Sciatic nerve (tissue), 2 donors: ENCODE measurements at places on chromosomes 5 and 9.

GRCh38 chr5:41507501-41507900 is 2.9 kb downstream of the PLCXD3 start:
- DNase-seq, result no peak

DNA sequence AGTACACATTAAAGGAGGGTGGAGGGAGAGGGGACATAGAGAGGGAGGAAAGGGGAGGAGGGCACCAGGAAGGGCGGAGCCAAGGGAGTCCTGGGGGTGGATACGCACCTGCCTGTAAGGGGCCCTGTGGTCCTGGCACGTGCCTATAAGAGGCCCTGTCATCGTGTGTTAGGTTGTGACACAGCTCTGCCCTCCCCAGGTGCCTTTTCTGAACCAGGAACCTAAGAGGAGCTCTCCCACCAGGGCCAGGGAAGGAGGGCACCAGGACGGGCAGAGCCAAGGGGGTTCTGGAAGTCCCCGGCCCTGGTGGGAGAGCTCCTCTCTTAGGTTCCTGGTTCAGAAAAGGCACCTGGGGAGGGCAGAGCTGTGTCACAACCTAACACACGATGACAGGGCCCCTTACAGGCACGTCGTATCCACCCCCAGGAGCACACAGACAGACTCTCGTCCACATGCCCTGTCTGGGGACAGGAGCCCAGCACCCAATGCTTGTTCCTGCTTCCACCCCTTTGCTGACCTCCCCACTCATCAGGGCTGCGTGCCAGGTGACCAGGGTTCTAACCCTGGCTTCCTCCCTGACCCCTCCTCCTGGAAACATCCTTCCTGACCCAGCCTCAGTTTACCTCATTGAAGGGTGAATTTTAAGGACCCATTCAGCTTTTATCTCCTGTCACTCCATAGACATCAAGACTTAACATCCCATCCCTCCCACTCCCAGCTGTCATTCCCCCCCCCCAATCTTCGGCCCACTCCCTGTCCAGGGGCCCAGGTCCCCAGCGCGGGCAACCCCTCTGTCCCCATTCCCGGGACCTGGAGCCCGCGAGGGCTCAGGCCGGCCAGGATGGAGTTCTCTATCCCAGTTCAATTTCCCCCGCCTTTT is 12.9 kb upstream of the OLFM1 start:
- peak; percentile 54 for DNase-seq

DNA sequence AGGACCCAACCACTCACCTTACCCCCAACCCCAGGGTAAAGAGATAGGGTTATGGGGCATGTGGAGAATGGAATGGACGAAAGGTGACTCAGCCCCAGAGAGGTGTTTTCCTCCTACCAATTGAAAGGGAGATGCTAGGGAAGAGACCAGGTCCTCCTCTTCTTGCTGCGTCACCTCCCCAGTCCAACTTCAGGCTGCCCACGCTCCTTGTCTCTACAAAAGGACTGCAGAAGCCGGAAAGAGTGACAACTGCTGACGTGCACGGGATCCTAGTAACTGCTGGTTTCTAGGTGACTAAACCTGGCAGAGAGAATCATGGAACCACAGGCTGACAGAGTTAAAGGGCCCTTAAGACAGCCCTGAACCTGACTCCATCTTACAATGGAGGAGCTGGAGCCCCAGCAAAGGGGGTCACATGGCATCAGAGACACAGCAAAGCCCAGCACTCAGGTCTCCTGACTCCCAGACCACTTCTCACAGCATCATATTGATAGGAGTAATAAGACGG is 2.2 kb downstream of the GPX3 start:
- DNase-seq, result no peak

- no peak for DNase-seq
Measured at GRCh38 chr9:18595597-18595996, 121.6 kb downstream of the ADAMTSL1 start.

DNA sequence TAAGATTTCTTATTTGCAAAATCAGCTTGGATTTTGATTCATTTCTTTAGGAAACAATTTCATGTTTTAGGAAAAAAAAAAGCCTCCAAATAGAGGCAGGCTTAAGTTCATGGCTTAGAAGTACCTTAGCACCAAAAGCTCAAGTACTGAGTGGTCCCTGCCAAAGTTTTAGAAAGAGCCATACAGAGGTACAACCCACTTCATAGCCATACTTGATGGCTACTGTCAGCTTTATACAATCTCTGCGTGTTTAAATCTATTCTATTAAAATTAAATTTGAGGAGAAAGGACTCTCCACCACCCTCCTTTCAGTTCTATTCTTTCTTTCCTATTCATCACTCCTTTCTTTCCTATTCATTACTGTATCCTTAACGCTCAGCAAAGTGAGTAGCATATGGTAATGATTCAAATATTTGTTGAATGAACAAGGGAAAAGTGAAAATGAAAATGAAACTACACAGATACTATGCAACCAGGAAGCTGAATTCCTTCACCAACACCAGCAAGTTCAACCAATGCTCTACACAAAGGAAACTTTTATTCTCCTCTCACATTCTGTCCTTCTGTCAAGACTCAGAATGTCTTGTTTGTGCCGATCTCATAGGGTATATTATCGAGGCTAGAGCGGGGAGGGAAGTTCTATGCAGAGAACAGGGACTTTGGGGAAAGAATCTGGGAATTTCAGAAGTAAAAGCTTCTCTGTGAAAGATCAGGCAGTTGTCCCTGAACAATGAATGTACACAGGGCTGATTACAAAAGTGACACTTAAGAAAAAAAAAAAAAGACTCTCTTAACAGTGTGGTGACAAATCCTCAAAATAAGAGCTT is 138.6 kb upstream of the SPEF2 start:
- no peak for DNase-seq

- DNase-seq, result no peak
Measured at GRCh38 chr9:97397220-97397619, 14.7 kb upstream of the TDRD7 start.

- DNase-seq, result no peak
Measured at GRCh38 chr5:98066910-98067309, 706.6 kb upstream of the RGMB start.

GRCh38 chr9:19127871-19128500 is 694 bp upstream of the PLIN2 start:
- DNase-seq, result peak; percentile 72

DNA sequence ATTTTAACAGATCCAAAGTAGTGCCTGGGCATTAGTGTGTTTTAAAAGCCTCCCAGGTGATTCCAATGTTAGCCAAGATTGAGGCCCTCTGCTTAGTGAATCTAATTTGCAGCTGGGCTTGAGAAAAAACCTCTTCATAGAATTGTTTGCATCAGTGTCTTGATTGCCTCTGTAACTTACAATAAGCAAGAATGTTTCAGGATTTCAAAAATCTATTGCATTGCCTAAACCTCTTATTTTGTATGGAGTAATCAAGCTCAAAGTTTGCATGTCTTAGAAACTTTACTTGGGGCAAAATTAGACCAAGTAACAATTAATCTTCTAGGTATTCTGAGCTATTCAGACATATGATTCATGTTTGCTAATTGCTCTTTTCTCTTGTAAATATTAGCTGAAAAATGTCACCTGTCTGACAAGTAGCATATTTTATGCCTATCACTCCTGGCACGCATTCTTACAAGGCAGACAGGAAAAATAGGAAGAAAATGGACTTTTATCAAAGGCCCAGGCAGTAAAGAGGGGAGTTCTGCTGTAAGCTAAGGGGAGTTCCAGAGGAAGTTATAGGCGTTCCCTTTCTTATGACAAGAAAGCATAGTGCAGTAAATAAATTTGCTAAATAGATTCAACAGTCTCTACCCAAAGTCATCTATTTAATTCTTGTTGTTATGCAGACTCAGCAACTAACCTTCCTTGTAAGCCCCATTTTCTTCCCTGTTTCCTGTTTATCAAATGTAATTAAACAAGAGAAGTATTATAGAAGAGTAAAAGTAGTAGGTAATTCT is 21.0 kb downstream of the PDCD1LG2 start:
- DNase-seq, result no peak

- DNase-seq, result peak; percentile 77
Measured at GRCh38 chr9:88388886-88389605, 802 bp downstream of the SPIN1 start.

DNA sequence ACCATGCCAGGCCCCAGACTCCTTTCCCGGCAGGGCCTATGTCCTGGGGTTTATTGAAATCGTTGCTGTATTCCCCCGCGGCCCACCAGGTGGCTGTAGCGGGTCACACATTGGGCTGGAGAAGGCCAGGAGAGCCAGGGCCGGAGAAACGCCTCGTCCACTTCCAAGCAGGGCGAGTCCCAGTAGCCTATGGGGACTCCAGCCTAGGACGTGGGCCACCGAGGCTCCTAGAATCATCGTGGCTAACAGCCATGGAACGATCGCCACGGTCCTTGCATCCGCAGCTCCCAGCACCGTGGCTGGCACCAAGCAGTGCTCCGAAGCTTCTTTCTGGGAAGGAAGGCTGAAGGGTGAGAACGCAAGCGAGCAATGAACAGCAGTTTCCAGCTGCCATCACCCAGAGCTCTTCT is 87.7 kb downstream of the ENTREP1 start:
- no peak for DNase-seq

- no peak for DNase-seq
Measured at GRCh38 chr5:154770111-154770510, 14.9 kb downstream of the LARP1 start.

- DNase-seq, result no peak
Measured at GRCh38 chr5:81164476-81164875, 68.6 kb upstream of the CKMT2 start.

GRCh38 chr5:179905161-179905560 is 2.5 kb downstream of the TBC1D9B start:
- DNase-seq, result no peak

GRCh38 chr9:73347720-73348119 is 196.1 kb downstream of the ANXA1 start:
- no peak for DNase-seq

DNA sequence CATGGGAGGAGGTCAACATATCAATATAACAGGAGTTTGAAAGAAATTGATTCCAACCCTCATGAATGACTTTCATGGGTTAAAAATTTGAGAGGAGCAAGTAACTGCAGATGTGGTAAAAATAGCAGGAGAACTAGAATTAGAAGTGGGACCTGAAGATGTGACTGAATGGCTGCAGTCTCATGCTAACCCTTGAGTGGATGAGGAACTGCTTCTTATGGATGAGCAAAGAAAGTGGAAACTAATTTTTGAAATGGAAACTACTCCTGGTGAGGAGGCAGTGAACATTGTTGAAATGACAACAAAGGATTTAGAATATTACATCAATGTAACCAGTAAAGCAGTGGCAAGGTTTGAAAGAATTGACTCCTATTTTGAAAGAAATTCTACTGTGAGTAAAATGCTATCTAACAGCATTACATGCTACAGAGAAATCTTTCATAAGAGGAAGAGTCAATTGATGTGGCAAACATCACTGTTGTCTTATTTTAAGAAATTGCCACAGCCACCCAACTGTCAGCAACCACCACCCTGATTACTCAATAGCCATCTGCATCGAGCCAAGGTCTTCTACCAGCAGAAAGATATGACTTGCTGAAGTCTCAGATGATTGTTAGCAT is 1683.2 kb downstream of the MAT2B start:
- no peak for DNase-seq

DNA sequence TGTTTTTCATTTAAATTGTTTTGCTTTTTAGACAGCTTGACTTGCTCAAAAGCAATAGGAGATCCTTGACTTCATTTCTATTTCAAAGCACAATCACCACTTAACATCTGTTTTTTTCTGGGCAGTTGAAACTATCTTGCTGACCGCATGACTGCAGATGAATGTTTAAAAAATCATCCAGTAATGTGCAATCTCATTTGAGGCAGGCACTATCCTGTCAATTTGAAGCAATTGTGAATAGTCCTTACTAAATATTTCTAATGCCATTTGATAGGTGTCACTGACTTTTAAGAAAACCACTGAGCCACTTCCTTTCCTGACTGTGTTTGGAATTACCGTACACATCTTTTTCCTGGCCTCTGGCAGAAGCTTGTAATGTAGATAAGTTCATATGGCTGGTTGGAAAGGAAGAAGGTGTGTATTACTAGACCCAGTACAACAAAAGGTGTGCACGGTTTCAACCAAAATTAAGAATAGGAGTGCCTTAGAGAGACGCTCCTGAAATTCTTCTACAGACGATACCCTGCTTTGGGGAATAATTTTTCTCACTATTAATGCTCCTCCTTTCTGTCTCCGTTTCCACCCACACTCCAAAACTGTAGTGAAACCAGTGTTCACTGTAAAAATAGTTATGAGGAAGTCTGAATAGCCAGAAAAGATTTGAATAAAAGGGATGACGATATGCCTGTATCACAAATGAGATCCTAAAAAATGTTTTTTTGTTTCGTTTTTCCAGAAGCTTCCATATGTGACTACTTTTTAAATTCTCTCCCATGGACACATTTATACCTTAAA is 136.7 kb upstream of the MOCS2 start:
- no peak for DNase-seq

- no peak for DNase-seq
Measured at GRCh38 chr9:89046832-89047231, 55.6 kb downstream of the S1PR3 start.

GRCh38 chr5:78504704-78505677 is 143.6 kb downstream of the LHFPL2 start:
- DNase-seq, result peak; percentile 86

DNA sequence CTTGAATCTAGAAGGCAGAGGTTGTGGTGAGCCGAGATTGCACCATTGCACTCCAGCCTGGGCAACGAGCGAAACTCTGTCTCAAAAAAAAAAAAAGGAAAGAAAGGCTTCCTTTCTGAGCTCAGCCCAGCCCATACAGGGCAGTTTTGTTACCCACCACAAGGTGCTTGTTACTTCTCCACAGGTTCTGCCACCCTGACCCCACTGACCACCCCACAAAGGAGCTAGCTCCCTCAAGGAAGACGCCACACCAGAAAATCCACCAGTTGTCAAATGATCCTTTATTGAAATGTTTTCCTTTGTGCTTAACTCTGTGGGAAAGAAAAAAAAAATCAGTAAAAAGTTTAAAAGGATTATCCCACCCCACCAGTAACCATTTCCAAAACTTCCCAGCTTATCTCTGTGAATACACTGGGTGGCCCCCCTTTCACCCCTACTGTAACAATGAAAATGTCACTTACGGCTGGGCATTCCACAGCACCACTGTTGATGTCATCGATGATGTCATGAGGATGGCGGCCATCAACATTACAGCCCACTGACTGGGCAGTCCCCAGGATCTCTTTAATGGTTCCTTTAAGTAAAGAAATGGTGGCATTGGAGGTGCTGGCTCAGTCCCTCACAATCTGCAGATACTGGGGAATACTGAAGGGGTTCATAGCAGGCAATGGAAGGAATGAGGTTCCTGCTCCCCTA is 3.6 kb downstream of the RPL12 start:
- no peak for DNase-seq

GRCh38 chr5:160330212-160330611 is 17.8 kb upstream of the CCNJL start:
- no peak for DNase-seq

DNA sequence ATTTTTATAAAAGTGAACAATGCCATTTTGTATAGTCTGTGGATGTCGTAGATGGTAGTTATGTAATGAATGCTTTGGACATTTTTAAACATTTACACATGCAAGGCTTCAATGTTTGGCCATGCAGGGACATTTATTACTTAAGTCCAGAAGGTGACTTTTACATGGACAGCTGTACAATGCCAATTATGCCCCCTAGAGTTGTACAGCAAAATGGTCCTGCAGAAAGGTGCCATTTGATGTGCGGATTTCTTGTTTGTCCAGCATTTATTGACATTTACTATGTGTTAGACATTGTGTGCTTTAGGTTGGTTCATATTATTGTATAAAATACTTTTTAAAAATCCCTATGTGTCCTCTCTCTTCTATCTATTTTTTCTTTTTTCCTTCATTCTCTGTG is 22.5 kb upstream of the COMMD10 start:
- no peak for DNase-seq
